Caco-2 (cell line): ENCODE measurements at places on chromosomes 5 and 9. TPM values are rescaled to one million over a fixed set of nuclear protein-coding genes. Genes with fewer than 3 reads are reported as not detected.
A peak's percentile ranks its signal among the peaks of the same experiment; 100 is the strongest.

- H3K27ac ChIP-seq, result no peak overlapping the region
- no peak overlapping the region for H3K4me3 ChIP-seq
- H3K36me3 ChIP-seq, result no peaks in the 10 kb centered on the region
- DNase-seq, result no peak
- no peaks in the 10 kb centered on the region for H3K4me1 ChIP-seq
- no peaks in the 10 kb centered on the region for H3K27me3 ChIP-seq
Observed at GRCh38 chr9:8457055-8457454, 657.5 kb upstream of the DMAC1 start.

- no peak overlapping the region for H3K27ac ChIP-seq
- H3K4me1 ChIP-seq, result no peaks in the 10 kb centered on the region
- peaks cover 2% of the 10 kb centered on the region for H3K27me3 ChIP-seq
- no peak overlapping the region for H3K4me3 ChIP-seq
Observed at GRCh38 chr5:37918424-37918823, 78.6 kb upstream of the GDNF start.

GRCh38 chr9:134553061-134553891, 88.3 kb upstream of the COL5A1 start:
- no peaks in the 10 kb centered on the region for H3K27me3 ChIP-seq
- DNase-seq, result no peak
- H3K4me3 ChIP-seq, result no peak overlapping the region

The SNCAIP gene
- total RNA-seq, result 1.0 and 1.2 TPM in 2 replicates

- no peak for DNase-seq
- no peak overlapping the region for H3K27ac ChIP-seq
- H3K4me1 ChIP-seq, result peaks cover 9% of the 10 kb centered on the region
- H3K4me3 ChIP-seq, result no peak overlapping the region
Observed at GRCh38 chr9:134548185-134548584, 93.4 kb upstream of the COL5A1 start.

GRCh38 chr5:103849934-103850333, 287.3 kb upstream of the NUDT12 start:
- no peak for DNase-seq
- H3K4me3 ChIP-seq, result no peak overlapping the region
- no peak overlapping the region for H3K27ac ChIP-seq
- H3K27me3 ChIP-seq, result no peaks in the 10 kb centered on the region

- no peaks in the 10 kb centered on the region for H3K4me1 ChIP-seq
- H3K36me3 ChIP-seq, result no peaks in the 10 kb centered on the region
- no peak overlapping the region for H3K27ac ChIP-seq
- DNase-seq, result no peak
- H3K4me3 ChIP-seq, result no peak overlapping the region
Observed at GRCh38 chr9:89461265-89461664, 36.6 kb downstream of the SEMA4D start.

DNA sequence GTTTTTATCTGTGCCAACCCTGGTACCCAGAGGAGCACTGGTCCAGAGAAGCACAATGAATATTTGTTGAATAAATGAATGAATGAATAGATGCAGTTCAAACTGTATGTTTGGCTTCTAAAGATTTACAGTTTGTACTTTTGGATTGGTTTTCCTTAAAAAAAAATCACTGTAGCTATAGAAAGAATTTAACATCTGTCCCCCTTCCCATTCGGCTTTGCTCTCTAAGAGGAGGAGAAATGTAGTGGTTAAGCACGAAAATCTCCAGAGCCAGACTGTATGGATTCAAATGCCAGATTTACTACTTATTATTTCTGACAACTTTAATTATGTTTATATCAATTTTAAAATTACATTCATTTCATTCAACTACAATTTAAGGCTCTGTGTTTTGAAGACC, 98.8 kb upstream of the MAMDC2 start:
- H3K36me3 ChIP-seq, result no peaks in the 10 kb centered on the region
- H3K4me1 ChIP-seq, result no peaks in the 10 kb centered on the region
- H3K4me3 ChIP-seq, result no peak overlapping the region
- no peak overlapping the region for H3K27ac ChIP-seq

The CAPSL gene
- total RNA-seq, result not detected in 2 replicates

The IFNE gene
- 0.34 and 1.00 TPM in 2 replicates for total RNA-seq

DNA sequence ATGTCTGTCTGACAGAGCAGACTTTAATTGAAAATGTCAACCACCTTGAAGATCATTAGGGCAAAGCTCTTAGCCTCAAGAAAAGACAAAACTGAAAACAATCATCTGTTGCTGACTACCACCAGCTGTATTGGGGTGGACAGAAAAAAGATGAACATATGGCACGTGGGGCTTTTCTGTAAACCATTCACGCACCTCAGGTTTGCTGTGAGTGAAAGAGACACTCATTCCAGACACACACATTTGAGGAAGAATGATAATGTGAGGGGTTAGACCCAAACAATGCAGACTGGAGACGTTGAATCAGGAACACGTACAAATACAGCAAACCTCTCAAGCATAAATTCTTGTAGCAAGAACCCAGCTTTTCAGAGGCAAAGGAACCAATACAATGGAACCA, 158.7 kb downstream of the EBF1 start:
- no peaks in the 10 kb centered on the region for H3K4me1 ChIP-seq
- H3K27me3 ChIP-seq, result no peaks in the 10 kb centered on the region; the same call in 1 of the 2 replicates
- DNase-seq, result no peak
- H3K27ac ChIP-seq, result no peak overlapping the region
- H3K4me3 ChIP-seq, result no peak overlapping the region
- no peaks in the 10 kb centered on the region for H3K36me3 ChIP-seq

GRCh38 chr5:113089653-113090335, 113.2 kb downstream of the DCP2 start:
- no peak for DNase-seq
- no peaks in the 10 kb centered on the region for H3K36me3 ChIP-seq
- no peaks in the 10 kb centered on the region for H3K4me1 ChIP-seq
- no peak overlapping the region for H3K27ac ChIP-seq
- no peaks in the 10 kb centered on the region; the same call in 1 of the 2 replicates for H3K27me3 ChIP-seq

The FRRS1L gene
- total RNA-seq, result 0.30 TPM in 1 of 2 replicates, not detected in the other

- H3K27ac ChIP-seq, result no peak overlapping the region
- no peak for DNase-seq
- no peaks in the 10 kb centered on the region for H3K4me1 ChIP-seq
- H3K27me3 ChIP-seq, result peaks cover 1% of the 10 kb centered on the region
- no peaks in the 10 kb centered on the region for H3K36me3 ChIP-seq
Observed at GRCh38 chr5:51387884-51388275, 4.6 kb downstream of the ISL1 start.

The EPB41L4A gene
- 1.4 and 2.3 TPM in 2 replicates for total RNA-seq

DNA sequence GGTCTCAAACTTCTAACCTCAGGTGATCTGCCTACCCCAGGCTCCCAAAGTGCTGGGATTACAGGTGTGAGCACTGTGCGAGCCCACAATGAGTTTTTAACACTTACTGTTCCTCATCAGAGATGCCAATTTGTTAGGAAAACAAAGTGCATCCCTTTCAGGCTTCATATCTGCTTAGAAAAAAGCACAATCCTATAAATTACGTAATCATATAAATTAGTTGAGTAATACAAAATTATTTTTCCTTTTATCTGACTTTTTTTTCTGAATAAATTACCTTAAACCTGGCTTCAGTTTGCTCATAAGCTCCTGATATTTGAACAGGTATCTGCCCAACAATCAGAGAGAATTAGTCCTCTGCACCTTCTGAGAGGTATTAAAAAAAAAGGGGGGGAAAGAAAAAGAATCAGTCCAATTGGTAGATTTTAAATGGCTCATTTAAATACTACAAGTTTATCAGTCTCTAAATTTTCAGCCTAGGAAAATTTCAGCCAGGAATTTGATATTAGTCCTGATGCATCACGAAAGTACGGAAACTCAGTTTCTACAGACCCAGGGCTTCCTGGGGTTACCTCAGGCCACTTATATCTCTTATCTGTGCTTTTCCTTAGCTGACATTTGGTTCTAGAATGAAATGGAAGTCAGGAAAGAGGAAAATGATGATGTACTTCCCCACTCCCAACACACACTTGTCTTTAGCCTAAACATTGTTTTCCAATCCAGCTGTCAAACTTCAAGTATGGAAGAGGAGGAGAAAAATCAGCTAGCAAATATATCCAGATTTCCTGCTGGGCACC, 26.8 kb downstream of the ITGA1 start:
- H3K4me1 ChIP-seq, result peaks cover 8% of the 10 kb centered on the region
- H3K27me3 ChIP-seq, result no peaks in the 10 kb centered on the region
- H3K36me3 ChIP-seq, result no peaks in the 10 kb centered on the region
- no peak overlapping the region for H3K4me3 ChIP-seq
- H3K27ac ChIP-seq, result no peak overlapping the region

DNA sequence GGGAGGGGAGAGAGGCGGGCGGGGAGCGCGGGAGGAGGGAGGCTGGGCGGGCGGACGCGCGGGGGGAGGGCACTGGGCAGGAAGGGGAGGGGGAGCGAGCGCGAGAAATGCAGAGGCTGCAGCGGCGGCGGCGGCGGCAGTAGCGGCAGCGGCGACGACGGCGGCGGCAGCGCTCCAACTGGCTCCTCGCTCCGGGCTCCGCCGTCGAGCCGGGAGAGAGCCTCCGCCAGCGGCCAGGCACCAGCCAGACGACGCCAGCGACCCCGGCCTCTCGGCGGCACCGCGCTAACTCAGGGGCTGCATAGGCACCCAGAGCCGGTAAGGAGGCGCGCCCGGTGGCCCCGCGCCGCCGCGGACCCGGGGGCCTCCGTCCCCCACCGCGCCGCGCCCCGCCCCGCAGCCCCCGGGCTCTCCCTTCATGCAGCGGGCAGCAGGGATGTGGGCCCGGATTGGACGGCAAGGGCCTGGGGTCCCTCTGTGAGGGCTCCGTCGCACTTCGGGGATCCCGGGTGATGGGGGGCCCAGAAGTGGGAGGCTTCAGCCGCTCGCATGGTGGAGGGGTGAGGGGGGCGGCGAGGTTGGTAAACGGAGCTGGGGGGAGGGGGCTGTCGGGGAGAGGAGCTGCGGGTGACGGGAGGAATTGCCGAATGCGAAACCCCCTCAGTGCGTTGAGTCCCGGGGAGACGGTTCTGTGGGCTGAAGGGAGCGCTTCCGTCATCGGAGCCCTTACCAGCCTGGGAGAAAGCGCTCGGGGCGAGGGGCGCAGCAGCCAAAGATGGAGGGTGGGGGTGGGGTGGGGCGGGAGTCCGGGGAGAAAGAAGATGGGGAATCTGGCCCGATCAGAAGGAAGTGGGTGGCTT, at the start of gene BASP1:
BASP1 (plus strand) TSS at position 139 of the 860 bp plus-strand sequence. CDS start 57,586 bp downstream, outside the sequence.
- H3K27ac ChIP-seq, result peak within 1 kb of the TSS; percentile 59
- H3K27me3 ChIP-seq, result no peaks in the 10 kb centered on the region
- peaks cover 17% of the 10 kb centered on the region for H3K4me1 ChIP-seq
- H3K36me3 ChIP-seq, result no peaks in the 10 kb centered on the region

DNA sequence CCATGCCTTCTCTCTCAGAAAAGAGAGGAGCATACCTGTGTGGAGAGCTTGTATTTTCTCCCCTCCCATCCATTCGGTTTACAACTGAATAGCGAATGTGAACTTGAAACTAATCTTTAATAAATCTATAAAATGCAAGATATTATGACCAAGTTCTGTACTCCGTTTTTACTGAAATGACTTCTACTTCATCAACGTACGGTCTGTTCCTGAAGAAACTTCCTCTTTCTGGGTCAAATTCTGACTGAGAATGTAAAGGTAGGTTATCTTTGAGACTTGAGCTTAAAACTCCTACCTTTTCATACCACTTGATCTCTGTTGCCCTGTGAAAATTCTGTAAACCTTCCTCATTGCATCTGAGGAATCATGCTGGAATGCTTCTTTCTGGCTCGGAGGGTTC, 4.2 kb upstream of the CTNNAL1 start:
- H3K4me1 ChIP-seq, result peaks cover 29% of the 10 kb centered on the region
- no peaks in the 10 kb centered on the region for H3K27me3 ChIP-seq
- no peak overlapping the region for H3K4me3 ChIP-seq
- no peaks in the 10 kb centered on the region; the same call in 1 of the 2 replicates for H3K36me3 ChIP-seq
- H3K27ac ChIP-seq, result no peak overlapping the region
- no peak for DNase-seq

DNA sequence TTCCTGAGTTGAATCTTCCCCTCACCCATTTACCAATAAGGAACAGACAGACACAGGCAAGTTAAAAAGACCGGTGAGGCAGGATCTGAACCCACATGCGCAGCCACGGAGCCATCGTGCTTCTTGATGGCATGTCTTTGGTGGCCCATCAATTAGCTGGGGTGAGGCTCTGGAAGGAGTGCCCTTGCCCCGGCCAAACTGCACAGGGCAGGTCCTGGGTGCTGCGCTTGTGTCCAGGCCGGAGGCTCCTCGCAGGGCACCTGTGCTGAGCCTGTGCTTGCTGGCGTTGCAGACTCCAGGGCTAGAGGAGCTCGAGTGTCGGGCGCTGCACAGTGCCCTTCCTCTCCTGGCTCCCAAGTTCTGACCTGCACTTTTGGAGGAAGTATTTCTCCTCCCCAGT, 66.4 kb downstream of the PSMB7 start:
- DNase-seq, result peak; percentile 27
- no peak overlapping the region for H3K27ac ChIP-seq
- H3K27me3 ChIP-seq, result no peaks in the 10 kb centered on the region
- peaks cover 12% of the 10 kb centered on the region for H3K36me3 ChIP-seq

The ADAMTS12 gene
- total RNA-seq, result 0.35 TPM in 1 of 2 replicates, not detected in the other

DNA sequence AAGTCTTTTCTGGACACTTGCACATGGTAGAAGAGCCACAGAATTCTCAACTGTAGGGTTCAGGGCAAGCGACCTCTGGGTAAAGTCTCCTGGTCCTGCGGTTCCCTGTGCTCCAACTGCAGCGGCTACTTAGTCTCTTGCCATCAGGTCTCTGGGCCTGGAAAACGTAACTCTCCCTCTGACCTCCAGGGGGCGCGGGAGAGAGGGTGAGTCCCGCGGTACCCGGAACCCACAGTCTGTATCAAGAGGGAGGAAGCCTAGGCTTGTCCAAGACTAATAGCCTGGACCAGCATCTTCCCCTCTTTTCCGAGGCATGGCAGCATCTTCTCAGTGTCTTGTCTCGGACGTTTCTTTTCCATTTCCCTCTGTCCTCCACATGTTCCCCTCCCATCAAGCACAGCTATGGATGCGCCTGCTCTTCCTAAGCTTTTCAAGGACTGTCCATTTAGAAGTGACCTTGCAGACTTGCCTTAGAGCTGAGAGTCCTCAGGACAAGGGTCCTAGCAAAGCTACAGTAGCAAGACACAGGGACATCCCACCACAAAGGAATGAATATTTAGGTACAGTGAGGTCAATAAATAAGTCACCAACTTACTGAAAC, 59.3 kb downstream of the FSTL4 start:
- peak; percentile 62 for DNase-seq
- no peaks in the 10 kb centered on the region for H3K36me3 ChIP-seq
- H3K4me1 ChIP-seq, result no peaks in the 10 kb centered on the region

GRCh38 chr5:65955746-65956145, 29.4 kb downstream of the ERBIN start:
- no peak overlapping the region for H3K4me3 ChIP-seq
- H3K36me3 ChIP-seq, result no peaks in the 10 kb centered on the region; the same call in 1 of the 2 replicates
- no peak overlapping the region for H3K27ac ChIP-seq
- no peak for DNase-seq

GRCh38 chr5:53969176-53969730, 341.1 kb downstream of the ARL15 start:
- H3K4me3 ChIP-seq, result no peak overlapping the region
- DNase-seq, result no peak
- no peaks in the 10 kb centered on the region for H3K27me3 ChIP-seq
- H3K27ac ChIP-seq, result no peak overlapping the region
- no peaks in the 10 kb centered on the region for H3K4me1 ChIP-seq

The DEPDC1B gene
- 44.9 and 46.7 TPM in 2 replicates for total RNA-seq

- DNase-seq, result no peak
- H3K4me1 ChIP-seq, result no peaks in the 10 kb centered on the region
- H3K27ac ChIP-seq, result no peak overlapping the region
- no peaks in the 10 kb centered on the region for H3K36me3 ChIP-seq
- H3K27me3 ChIP-seq, result no peaks in the 10 kb centered on the region
- H3K4me3 ChIP-seq, result no peak overlapping the region
Observed at GRCh38 chr5:2038321-2039179, 155.8 kb upstream of the IRX4 start.

The SLC34A3 gene
- 0.19 TPM in 1 of 2 replicates, not detected in the other for total RNA-seq
